ENCODE measurements at places on chromosomes 4 and X.

GRCh38 chr4:7910263-7910896 lies 29.3 kb downstream of the AFAP1 start:
- no peak for DNase-seq

DNA sequence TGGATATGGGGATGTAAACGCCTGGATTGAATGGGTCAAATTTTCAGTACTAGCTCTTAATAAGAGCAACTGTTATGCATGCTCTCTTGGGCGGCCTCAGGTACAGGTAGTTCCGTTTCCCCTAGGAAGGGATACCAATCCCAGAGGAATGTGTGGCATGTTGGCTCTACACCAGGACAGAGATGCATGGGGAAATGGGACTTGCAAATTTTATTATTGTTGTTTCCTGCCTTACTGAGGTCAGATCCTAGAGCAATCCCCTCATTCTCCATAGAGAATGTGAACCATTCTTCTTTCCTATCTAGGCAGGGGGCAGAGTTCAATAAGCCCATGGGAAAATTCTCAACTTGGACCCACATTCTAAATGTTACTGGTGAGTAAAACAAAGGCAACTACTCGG lies 361.8 kb upstream of the FGF16 start:
- no peak for DNase-seq

DNA sequence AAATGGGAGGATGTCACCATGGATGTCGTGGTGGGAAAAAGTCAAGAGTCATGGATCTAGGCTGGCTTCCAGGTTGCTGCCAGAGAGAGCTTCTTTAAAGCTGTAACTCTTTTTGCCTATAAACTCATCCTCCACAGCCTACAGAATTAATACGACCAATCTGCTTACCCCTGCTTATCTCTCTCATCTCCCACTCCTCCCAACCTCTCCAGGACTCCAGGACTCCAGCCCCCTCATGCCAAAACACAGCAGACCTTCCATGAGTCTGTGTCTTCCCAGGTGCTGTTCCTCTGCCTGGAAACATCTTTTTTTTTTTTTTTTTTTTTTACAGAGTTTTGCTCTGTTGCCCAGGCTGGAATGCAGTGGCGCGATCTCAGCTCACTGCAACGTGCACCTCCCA lies 15.3 kb upstream of the SLC10A4 start:
- DNase-seq, result no peak

GRCh38 chr4:164012396-164013027 lies 518.0 kb downstream of the TMA16 start:
- DNase-seq, result no peak

DNA sequence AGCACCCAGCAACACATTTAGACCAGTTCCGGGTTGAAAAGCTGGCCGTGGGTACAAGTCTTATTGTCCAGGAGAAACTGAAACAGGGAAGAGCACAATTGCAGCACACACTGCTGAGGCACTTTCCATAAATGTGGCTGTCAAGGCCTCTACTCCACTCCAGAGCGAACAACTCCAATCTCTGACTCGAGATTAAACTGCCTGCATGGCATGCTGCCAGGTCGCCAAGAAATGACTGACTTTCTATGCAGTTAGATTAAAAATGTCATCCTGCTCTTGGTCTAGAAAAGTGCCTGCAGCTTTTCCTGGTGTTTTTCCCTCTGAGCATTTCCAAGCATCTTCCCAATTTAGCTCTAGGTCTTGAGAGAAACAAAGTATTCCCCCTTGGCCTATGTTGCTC lies 260.6 kb upstream of the EMCN start:
- DNase-seq, result no peak

- no peak for DNase-seq
Observed at GRCh38 chr4:174714393-174715211, 114.4 kb downstream of the GLRA3 start.

DNA sequence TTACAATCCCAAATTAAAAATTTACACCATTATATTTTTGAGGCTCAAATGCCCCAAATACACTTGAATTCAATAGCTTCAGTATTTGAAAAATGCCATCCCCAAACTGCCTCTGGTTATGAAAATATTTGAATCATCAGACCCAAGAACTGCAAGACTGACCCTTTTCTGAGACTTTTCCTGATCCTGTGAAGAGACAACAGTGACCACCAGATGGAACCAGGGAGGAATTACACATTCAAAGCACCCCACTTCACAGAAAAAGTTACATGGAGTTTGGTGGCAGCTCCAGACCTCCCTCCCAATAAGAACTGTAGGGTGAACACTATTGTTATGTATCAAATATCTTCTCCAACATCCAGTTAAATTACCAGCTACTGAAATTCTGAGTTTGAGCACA lies 44.0 kb upstream of the SCD5 start:
- no peak for DNase-seq

DNA sequence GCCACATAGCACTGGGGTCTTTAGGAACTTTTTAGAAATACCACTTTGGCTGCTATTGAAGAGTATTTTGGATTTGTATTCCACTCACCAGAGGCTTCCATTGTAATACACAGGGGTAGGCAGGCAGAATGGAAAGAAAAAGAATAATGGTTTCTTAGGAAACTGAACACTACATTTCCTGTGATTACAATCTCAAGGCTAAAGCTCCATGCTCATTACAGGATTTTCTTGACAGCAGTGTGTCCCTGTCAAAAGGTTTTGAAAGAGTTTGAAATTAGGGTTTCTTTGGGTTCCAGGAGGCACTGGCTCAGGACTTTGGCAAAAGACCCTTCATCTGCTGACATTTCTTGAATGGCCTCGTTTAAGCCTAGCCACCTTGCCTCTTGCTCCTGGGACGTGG lies 74.8 kb upstream of the STIM2 start:
- no peak for DNase-seq
